Astrocyte of the spinal cord (primary cell): ENCODE measurements at places on chromosomes 5 and 9.

DNA sequence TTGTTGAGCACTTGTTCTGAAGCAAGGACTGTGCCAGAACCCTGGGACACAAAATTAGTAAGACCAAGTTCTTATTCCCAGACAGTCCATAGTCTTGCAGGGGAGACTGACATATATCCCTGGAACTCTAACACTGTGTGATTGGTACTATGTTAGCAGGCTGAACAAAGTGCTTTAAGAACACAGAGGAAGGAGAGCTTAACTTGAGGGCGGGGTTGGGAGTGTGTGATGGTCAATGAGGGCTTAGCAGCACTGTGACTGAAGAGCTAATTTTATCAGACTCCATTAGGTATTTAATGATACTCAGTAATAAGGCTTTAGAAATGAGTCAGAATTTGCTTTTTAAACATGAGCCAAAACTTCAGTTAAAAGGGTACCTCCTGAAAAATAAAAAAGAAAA, 14.9 kb upstream of the SPATA24 start:
- no peak for DNase-seq

GRCh38 chr5:157989296-157989695, 130.4 kb upstream of the CLINT1 start:
- DNase-seq, result no peak

GRCh38 chr9:81578606-81579005, 110.7 kb downstream of the TLE1 start:
- DNase-seq, result peak; percentile 84

DNA sequence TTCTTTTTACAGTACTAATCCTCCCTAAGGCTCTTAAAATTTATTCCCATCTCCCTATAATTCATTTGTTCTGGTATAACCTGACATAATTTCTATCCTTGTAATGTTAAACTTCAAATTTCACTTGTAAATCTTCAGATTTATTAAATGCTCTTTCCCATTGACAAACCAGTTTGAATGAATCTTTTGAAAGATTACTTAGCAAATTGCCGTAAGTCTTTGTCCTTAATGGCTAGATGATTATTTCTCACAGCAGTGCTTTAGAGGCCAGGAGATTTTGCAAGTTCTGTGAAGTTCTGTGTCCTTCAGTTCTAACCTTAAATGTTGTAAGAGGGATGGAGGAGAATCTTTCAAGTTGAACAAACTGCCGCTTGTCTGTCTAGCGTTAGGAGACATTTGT, 4.2 kb downstream of the SLC44A1 start:
- no peak for DNase-seq

DNA sequence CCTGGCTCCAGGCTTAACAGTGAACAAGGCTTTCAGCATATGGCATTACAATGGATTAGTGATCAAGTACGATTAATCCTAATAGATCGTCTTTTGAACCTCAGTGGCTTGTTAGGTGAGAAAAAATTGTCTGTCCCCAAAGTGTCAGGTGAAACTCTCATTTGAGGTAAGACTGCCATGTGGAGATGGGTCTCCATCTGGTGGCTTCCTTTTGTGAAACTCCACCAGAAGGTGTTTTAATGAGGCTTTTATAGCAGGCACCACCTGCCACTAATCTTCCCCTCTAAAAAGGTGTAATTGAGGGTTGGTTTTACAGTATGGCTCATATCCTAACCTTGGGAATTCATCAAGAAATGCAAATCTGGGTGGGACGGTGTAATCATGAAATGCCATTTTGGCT, 471.1 kb upstream of the MPDZ start:
- no peak for DNase-seq

- peak; percentile 32 for DNase-seq
Measured at GRCh38 chr5:56206126-56206910, 26.8 kb downstream of the ANKRD55 start.

DNA sequence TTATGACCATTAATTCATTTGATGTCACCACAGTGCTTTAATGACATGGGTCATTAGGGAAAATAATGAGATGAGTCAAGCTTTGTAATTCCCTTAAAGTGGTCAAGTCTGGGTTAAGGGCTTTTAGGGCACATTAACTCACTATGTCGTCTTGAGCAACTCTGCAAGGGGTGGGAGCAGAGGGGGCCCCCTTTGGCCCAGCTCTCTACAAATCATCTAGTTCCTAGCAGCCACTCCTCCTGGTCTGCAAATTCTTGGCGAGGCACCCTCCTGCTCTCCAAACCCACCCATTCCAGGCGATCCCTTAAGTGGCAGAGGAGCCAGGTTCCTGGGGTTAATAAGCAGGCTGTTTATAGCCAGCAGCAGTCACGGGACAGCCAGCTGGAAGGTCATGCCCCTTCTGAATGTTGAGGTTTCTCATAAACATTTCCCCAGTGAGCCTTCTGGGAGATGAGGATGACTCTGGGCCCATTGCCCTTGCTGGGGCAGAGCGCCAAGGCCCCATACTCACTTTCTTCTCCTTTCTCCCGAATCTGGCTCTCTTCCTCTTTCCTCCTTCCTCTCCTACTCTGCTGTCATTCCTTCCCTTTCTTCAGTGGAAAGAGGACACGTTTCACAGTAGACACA, 14.3 kb upstream of the GPX3 start:
- no peak for DNase-seq

GRCh38 chr9:101463397-101463796, 27.8 kb upstream of the ALDOB start:
- peak; percentile 69 for DNase-seq

GRCh38 chr5:90287036-90287435, 122.5 kb downstream of the CETN3 start:
- no peak for DNase-seq
